Head of caudate nucleus (tissue), 42 donors: ENCODE measurements at places on chromosomes 4 and X.

DNA sequence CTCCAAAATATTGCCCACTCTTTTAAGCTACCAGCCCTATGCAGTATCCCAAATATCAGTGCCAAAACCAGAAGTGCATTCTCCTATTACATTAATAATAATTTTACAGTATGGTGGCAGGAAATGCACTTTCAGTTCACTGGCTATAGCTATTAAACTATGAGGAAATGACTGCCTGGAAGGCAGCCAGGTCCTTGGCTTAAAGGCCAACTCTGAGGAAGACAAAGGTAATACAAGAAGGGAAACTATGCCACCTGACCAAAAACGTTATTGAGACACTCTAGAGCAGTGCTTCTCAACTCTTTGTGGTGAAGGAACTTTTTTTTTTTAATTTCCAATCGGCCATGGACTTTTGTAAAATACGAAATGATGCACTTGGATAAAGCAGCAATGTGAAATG lies 133.6 kb upstream of the VAMP7 start:
- DNase-seq, result no peak

DNA sequence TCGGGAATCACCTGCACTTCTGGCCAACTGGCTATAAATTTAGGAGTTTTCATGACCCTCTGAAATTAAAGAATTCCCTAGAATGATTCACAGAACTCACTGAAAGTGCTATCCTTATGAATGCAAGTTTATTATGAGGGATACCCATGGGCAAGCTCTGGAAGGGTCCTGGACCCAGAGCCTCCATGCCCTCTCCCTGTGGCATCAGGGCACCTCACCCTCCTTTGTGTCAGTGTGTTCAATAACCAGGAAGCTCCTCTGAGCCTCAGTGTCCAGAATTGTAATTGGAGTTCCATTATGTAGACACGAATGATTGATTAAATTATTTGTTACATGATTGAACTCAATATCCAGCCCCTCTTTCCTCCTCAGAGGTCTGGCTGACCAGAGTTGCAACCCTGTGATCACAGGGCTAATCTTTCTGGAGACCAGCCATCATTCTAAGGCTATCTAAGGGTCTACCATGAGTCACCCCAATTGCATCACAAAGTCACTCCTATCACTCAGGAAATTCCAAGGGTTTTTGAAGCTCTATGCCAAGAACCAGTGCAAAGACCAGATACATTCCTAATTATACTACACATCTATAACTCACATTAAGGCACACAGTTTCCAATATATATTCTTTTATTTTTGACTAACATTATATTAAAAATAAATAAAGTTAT lies 8.9 kb downstream of the ANXA3 start:
- DNase-seq, result no peak

DNA sequence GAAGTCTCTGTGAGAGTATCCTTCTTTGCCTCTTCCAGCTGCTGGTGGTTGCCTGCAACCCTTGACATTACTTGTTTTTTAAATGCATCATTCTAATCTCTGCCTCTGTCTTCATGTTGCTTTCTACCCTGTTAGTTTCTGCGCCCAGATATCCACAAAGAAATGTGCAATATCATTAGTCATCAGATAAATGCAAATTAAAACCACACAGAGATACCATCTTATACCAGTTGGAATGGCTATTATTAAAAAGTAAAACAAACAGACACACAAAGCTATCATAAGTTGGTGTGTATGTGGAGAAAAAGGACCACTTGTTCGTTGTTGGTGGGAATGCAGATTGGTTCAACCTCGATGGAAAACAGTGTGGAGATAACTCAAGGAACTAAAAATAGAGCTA lies 517.4 kb downstream of the FAT4 start:
- no peak for DNase-seq

DNA sequence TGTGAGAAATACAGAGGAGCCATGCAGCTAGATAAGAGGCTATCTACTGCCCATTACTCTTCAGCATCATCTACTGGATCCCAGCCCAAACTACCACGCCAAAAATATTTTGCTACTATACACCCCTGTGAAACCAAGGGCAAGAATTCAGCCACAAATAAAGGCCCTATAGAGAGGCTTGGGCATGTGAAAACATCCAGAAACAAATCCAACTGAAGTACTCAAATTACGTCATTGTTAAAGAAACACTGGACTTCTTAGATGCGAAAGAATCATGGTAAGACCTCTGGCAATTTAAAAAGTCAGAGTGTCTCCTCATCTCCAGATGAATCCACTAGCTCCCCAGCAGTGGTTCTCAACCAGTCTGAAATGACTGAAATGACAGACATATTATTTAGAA lies 12.8 kb downstream of the NDST3 start:
- no peak for DNase-seq

GRCh38 chr4:70426789-70427188 lies 29.0 kb downstream of the OPRPN start:
- DNase-seq, result no peak

DNA sequence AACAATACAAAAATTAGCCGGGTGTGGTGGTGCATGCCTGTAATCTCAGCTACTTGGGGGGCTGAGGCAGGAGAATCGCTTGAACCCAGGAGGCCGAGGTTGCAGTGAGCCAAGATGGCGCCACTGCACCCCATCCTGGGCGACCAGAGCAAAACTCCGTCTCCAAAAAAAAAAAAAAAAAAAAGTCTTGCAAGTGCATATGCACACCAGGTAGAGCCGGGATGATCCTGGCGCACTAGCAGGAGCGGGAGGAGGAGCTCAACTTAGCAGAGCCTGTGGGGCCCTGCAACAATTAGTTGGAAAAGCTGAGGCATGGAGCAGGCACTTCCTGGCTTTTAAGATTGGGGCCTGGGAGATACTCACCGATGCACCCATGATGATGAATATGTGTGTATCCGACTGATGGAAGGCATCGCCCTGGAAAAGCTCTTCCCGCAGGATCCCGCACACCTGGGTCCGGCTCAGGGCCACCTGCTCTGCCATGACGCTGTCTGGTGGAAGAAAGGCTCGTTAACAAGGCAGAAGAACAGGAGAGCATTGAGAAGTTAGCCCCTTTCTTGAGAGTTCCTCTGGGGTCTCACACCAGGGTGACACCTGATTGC lies 872 bp downstream of the G6PD start:
- no peak for DNase-seq

DNA sequence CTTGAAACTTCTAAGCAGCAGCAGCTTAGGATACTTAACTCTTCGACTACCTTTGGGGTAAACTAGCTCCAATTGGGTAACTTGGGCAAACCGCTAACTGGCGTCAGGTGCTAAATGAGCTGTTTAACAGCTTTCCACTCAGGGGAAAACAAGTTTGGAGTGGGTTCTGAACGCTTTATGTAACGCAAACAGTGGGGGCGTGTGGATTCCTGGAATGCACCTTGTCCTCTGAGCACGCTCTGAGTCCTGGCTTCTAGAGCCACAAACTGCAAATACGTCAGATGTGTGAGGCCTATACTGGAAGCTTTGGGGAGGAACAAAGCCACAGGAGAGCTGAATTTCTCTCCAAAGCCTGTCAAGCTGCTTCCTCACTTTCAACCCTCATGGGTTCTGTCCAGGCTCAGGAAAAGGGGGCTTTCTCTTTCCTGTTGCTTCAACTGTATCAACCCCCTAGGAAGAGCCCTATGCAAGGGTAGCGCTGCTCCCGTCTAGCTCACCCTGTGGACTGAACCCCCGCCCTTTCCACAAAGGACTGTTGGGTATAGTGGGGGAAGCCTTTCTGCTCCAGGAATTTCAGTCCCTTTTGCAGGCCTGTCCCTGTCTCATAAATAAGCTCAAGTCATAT lies 4.5 kb upstream of the WDR1 start:
- no peak for DNase-seq
